ENCODE measurements at places on chromosomes 4 and X.

DNA sequence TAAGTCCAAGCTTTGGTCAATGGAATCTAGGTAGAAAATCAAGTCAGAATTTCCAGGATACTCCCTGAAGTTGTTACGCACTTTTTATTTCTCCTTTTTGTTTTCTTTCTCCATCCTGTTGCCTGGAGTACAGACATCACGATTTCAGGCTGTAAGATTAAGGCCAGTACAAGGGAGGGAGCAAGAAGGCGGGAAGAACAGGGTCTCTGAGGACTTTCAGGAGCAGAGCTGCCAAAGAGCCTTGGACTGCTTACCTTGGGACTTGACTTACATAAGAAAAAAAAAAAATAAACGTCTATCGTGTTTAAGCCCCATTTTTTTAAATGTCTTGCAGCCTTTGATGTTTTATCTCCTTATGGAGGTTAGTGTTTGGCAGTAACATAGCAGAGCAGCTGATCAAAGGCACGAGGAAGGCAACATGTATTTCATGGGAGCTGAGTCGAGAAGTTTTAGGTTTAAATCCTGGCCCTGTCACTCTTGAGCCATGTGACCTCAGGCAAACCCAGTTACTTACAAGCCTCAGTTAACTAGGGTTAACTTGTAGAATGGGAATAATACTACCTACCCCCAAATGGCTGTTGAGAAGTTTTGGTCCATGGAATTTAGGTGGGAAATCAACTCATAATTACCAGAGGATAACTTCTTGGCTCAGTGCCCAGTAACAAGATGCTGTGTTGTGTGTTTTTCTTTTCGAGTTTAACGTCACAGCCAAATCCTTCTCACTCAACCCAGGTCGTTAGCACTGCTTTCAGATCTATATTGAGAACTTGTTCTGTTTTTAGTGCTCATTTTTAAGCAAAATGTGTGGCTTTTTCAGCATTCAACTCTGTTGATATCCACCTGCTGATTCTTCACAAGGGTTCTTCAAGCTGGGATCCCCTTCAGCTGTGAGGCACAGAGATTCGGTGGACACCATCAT is 106.8 kb downstream of the CLNK start:
- no peak for DNase-seq

GRCh38 chrX:154097589-154098541 is at the start of gene MECP2:
Gene MECP2 (minus strand): TSS chrX:154097717.
- DNase-seq: peak; percentile 91

DNA sequence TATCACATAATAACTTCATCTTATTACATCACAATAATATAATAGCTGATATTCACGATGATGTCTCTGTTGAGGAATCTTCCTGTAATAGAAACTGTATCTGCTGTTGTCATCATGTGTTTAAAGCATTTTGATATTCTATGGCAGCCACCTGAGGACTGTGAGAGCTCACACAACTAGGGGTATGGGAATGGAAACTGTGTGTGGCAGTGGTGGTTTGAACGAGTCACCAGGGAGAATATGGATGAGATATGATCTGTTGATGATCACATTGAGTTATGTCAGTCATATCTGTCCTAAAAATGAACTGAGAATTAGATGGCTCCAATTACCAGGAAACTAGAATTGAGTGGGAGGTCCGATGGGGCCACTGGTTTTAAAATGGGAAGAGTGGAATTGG is 169.6 kb downstream of the MID1IP1 start:
- DNase-seq: no peak

DNA sequence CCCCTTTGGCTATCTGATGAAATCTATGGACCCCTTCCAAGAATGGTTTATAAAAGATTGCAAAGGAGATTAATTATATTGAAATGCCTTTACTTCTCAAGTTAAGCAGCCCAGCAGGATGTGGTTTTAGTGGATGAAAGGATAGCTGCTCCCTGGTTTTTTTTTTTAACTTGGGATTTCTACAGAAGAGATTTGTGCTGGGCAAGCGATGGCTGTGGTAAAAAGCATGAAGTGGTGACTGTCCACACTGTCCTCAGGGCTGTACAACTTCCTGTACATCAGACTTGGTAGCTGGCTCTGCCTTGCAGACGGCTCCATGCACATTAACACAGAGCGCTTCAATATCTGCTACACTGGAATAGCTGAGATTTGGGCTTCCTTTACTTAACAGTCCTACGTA is 321.7 kb downstream of the DHX15 start:
- peak; percentile 51 for DNase-seq

- DNase-seq: no peak
These were observed 399.0 kb downstream of the GBA3 start for GRCh38 chr4:23091711-23092110.

- no peak for DNase-seq
These were observed 63.5 kb downstream of the ENPP6 start for GRCh38 chr4:184154199-184154598.

GRCh38 chr4:83599183-83599582 is 63.3 kb downstream of the GPAT3 start:
- peak; percentile 43 for DNase-seq

DNA sequence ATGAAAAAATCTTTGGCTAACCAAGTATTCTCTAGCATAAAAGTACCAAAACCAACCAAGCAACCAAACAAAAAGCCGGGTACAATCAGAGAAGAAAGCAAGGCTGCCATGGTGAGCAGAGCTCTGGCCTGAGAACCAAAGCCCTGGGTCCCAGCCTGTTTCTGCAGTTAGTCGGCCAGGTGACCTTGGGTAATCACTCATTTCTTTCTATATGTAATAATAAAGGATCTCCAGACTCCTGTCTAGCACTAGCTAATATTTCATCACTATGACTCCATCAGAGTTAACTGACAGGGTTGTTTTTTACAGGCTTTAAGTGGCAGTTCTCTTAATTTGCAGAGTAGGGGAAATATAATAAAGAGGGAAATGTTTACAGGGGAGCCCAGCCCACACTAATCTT is 34.0 kb upstream of the RASGEF1B start:
- no peak for DNase-seq

GRCh38 chr4:53645108-53645507 is 53.8 kb upstream of the LNX1 start:
- DNase-seq: no peak

GRCh38 chr4:145679520-145679919 is 426 bp upstream of the C4orf51 start:
- DNase-seq: peak; percentile 76

- peak; percentile 22 for DNase-seq
These were observed 72.1 kb downstream of the COX18 start for GRCh38 chr4:72997409-72997808.

- no peak for DNase-seq
These were observed 90.9 kb downstream of the SH3RF1 start for GRCh38 chr4:169179609-169180521.

- DNase-seq: no peak
These were observed 241.0 kb downstream of the AFF2 start for GRCh38 chrX:148741441-148741840.

DNA sequence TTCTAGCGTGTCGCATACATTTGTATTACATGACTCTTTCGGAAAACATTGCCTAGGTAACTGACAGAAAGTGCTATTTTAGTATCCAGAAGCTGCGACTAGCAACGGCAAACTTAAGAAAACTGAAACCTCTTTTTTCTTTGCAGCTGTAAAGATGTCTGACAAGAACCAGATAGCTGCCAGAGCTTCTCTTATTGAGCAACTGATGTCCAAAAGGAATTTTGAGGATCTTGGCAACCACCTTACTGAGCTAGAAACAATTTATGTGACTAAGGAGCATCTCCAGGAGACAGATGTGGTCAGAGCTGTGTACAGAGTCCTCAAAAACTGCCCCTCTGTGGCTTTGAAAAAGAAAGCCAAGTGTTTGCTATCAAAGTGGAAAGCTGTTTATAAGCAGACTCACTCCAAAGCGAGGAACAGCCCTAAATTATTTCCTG is 9.4 kb downstream of the TCEANC start:
- peak; percentile 59 for DNase-seq

Measured in fibroblast of upper back skin (primary cell).